ENCODE measurements at places on chromosomes 7 and 10. TPM values are rescaled to one million over a fixed set of nuclear protein-coding genes. Genes with fewer than 3 reads are reported as not detected.

GRCh38 chr7:140982508-140982907 lies 32.2 kb downstream of the MRPS33 start:
- H3K4me3 ChIP-seq: no peak overlapping the region
- DNase-seq: no peak
- H3K27ac ChIP-seq: no peak overlapping the region
- peaks cover 1% of the 10 kb centered on the region for H3K4me1 ChIP-seq
- H3K27me3 ChIP-seq: peaks cover 28% of the 10 kb centered on the region

DNA sequence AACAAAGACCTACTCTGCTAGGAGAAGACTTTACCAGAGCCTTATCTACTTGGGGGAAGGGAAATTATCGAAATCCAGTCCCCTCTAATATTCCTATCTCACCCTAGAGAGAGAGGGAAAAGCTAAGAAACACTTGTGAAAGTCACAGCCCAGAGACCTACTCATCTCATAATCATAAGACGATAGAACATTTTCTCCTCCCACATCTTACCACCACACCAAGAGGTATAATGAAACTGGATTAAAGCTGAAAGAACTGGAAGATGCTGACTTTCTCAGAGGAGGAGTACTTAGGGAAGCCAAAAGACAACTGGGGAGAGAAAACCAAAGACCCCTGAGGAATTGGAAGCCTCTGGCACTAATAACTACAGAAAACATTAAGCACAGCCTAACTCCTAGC lies 10.8 kb upstream of the CPA5 start:
- H3K27ac ChIP-seq: no peak overlapping the region
- peaks cover 13% of the 10 kb centered on the region for H3K27me3 ChIP-seq

GRCh38 chr10:59585046-59585700 lies 124.5 kb downstream of the SLC16A9 start:
- DNase-seq: no peak
- no peaks in the 10 kb centered on the region for H3K27me3 ChIP-seq
- no peaks in the 10 kb centered on the region for H3K4me1 ChIP-seq
- H3K27ac ChIP-seq: no peak overlapping the region
- H3K4me3 ChIP-seq: no peak overlapping the region

- H3K27ac ChIP-seq: no peak overlapping the region
- H3K4me3 ChIP-seq: no peak overlapping the region
- no peak for DNase-seq
- peaks cover 1% of the 10 kb centered on the region for H3K36me3 ChIP-seq
- peaks cover 33% of the 10 kb centered on the region for H3K27me3 ChIP-seq
Measured at GRCh38 chr7:138835087-138835486, 37.1 kb upstream of the ATP6V0A4 start.

GRCh38 chr10:93716766-93717165 lies 14.4 kb upstream of the FRA10AC1 start:
- H3K27me3 ChIP-seq: peaks cover 26% of the 10 kb centered on the region
- H3K36me3 ChIP-seq: no peaks in the 10 kb centered on the region
- no peak overlapping the region for H3K27ac ChIP-seq
- no peak overlapping the region for H3K4me3 ChIP-seq
- DNase-seq: no peak
- peaks cover 11% of the 10 kb centered on the region for H3K4me1 ChIP-seq

DNA sequence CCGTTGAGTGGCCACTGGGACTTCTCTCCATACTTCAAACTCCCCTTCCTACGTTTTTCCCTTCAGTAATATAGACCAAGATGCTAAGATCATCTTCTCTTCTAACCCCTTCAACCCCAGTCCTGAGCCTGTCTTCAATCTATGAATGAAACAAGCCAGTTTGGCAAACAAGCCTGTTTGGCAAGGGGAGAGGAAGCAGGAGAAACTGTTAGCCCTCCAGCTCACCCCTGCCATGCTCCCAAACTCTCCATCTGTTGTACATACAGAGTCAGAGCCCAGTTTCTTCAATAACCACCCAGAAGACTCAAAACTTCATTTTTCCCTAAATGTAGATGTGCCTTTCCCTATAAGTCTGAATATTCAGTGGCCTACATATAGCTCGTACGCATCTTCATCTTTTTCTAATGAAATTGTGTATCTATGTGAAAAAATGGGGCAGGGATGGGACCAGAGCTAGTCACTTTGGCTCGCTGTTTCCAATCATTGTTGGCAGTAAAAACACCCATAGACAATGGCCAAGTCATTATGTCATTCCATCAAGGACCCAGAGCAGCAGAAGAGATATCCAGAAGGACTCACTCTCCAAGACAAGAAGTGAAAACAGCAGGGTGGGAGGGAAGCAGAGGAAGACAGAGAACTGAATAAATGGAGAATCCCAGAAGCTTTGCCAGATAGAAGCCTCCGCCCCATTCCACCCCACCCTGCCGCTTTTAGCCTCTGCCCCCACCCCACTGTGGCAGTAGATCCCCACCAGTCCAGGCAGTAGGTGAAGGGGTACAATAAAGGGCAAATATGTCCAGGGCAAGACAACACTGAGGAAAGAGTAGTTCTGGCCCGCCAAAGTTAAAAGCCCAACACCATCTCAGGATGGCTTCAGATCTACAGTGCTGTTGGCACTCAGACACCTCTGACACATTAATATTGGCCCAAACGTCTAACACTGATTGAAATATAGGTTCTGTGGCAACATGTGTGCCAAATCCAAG lies 87.3 kb downstream of the DOCK4 start:
- H3K36me3 ChIP-seq: no peaks in the 10 kb centered on the region
- no peaks in the 10 kb centered on the region for H3K4me1 ChIP-seq
- H3K4me3 ChIP-seq: no peak overlapping the region
- peaks cover 17% of the 10 kb centered on the region for H3K27me3 ChIP-seq

GRCh38 chr7:36021917-36022550 lies 131.0 kb upstream of the EEPD1 start:
- H3K36me3 ChIP-seq: no peaks in the 10 kb centered on the region
- no peak overlapping the region for H3K4me3 ChIP-seq
- no peak for DNase-seq
- no peaks in the 10 kb centered on the region for H3K4me1 ChIP-seq
- H3K27ac ChIP-seq: no peak overlapping the region
- H3K27me3 ChIP-seq: peaks cover 30% of the 10 kb centered on the region

Gene C10orf67
- 0.07 TPM for total RNA-seq

- no peak overlapping the region for H3K4me3 ChIP-seq
- peaks cover 18% of the 10 kb centered on the region for H3K27me3 ChIP-seq
- no peaks in the 10 kb centered on the region for H3K36me3 ChIP-seq
- no peak for DNase-seq
- H3K4me1 ChIP-seq: no peaks in the 10 kb centered on the region
Measured at GRCh38 chr10:118793545-118793944, 38.8 kb upstream of the CACUL1 start.

DNA sequence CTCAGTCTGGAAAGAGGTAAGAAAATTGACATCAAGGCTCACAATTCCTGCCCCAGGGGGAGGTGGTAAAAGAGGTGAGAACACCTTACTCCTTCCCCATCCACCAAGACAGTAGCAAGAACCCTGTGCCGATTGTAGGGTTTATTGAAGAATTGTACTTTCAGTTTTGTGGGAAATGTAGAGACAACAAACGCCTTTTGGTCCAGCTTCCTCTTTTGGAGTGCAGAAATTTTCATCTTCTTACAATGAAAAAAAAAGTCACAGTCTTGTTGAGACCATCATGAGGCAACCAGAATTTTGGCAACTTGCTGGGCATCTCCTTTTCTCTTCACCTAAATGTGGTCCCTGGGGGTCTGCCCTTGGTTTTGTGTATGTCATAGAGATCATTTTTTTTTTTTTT lies 217.7 kb downstream of the TMEM178B start:
- no peak overlapping the region for H3K4me3 ChIP-seq
- H3K4me1 ChIP-seq: no peaks in the 10 kb centered on the region
- H3K27ac ChIP-seq: no peak overlapping the region
- no peaks in the 10 kb centered on the region for H3K36me3 ChIP-seq
- no peak for DNase-seq

Measured in activated CD8-positive, alpha-beta memory T cell treated with anti-CD3 and anti-CD28 coated beads, Interleukin-2, amount 10 ng/mL, durations not matched to agents 7 days and 5 days (primary cell).